ENCODE measurements at places on chromosomes 1 and 21. TPM values are rescaled to one million over a fixed set of nuclear protein-coding genes. Genes with fewer than 3 reads are reported as not detected.
A peak's percentile ranks its signal among the peaks of the same experiment; 100 is the strongest.

TNFRSF8 gene
- 1.3 TPM for total RNA-seq

CHIT1 gene
- total RNA-seq: 3.4 TPM

GRCh38 chr1:226629210-226629895 lies 80.8 kb downstream of the STUM start:
- peak; percentile 17 for DNase-seq

SLAMF7 gene
- 17.2 TPM for total RNA-seq

GRCh38 chr1:81549588-81550127 lies 251.1 kb upstream of the ADGRL2 start:
- no peak for DNase-seq

ASCL5 gene
- total RNA-seq: not detected

PERM1 gene
- 0.15 TPM for total RNA-seq

GRCh38 chr21:42991992-42992740 lies 17.8 kb downstream of the PKNOX1 start:
- DNase-seq: no peak

GRCh38 chr1:64530969-64531692 lies 61.2 kb downstream of the CACHD1 start:
- DNase-seq: no peak

GRCh38 chr1:206065547-206066145 lies 12.7 kb downstream of the RHEX start:
- no peak for DNase-seq

DNA sequence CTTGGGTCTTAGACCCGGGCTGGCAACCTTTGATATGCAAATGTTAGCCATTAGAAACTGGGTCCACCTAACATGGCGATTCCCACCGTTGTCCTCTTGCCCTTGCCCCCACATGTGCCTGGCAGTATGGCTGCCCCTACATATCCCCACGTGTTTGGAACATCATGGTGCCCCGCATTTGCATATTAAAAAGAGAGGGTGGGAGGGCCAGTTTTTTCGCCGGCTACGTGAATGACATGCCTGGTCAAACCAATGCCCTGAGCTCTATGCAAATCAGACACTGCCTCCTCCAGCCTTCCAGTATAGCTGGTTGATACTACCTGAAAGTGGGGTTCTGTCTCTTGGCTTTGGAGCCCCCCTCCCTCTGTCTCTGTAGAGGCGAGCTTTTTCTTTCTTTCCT lies 133.0 kb downstream of the CDC42BPA start:
- no peak for DNase-seq

GRCh38 chr1:68128157-68128556 lies 77.7 kb upstream of the DIRAS3 start:
- no peak for DNase-seq

GRCh38 chr1:224582041-224582440 lies 34.1 kb upstream of the CNIH3 start:
- no peak for DNase-seq

FMOD gene
- total RNA-seq: 22.8 TPM

DNA sequence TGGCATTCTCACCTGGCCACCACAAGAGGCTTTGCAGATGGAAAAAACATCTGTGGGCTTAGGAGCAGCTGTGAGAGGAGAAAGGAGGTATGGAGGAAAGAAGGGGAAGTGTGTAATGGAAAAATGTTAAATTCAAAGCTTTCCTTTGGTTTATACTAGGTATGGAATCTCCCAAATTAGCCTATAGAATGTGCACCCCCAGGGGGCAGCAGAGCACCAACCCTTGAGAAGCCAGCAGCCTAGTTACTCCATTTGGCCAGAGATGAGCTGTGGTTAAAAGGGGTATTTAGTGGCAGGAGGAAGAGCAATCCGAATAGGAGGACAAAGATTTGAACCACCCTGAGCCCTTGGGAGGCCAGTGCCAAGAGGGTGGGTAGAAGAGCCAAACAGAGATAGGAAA lies 97.5 kb upstream of the CTTNBP2NL start:
- DNase-seq: peak; percentile 57

HHAT gene
- total RNA-seq: 8.1 TPM

- DNase-seq: no peak
Observed at GRCh38 chr1:52814465-52814864, 28.1 kb upstream of the ZYG11A start.

LRRC71 gene
- 2.9 TPM for total RNA-seq

- DNase-seq: no peak
Observed at GRCh38 chr1:165842671-165843129, 15.3 kb downstream of the UCK2 start.

- no peak for DNase-seq
Observed at GRCh38 chr1:9787702-9788101, 36.1 kb downstream of the CLSTN1 start.

GIPC2 gene
- total RNA-seq: 3.5 TPM

- no peak for DNase-seq
Observed at GRCh38 chr1:45001011-45001481, 10.1 kb downstream of the HECTD3 start.

Data from upper lobe of left lung (tissue), 6 donors.